ENCODE measurements at places on chromosomes 6 and 20.

DNA sequence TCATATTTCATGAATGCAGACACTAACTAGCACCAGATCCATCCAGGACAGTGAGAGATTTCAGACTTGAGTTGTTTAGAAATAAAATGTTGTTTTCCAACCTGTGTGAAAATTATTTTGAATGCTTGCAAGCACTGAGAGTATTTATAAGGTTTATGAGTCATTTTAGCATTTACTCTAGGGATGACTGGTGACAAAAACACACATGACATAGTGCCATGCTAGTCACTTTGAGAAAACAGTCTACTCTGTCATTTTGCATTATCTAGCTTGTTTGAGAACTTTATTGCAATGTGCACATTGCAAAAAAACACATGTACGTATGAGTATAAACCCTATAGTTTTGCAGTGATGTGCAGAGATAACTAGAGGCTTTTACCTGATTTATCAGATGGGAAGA lies 456.6 kb downstream of the LMBRD1 start:
- no peak for DNase-seq

- DNase-seq, result no peak
Observed at GRCh38 chr6:150875841-150876240, 10.3 kb downstream of the MTHFD1L start.

- no peak for DNase-seq
Observed at GRCh38 chr6:43070028-43070632, 6.0 kb upstream of the PTK7 start.

DNA sequence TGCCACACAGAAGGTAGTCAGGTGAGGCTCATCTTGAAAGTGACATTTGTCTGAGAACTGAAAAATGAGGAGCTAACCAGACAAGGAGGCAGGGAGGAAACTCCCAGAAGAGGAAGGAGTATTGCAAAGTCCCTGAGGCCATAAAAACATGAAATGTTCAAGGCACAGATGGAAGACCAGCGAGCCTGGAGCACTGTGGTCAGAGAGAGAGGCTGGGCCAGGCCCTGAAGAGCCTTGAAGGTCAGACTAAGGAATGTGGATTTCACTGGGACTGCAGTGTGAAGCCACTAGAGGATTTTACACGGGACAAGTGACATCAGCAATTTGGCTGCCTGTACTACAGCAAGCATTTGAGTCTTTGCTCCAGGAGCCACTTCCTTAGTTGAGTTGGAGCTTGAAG lies 21.1 kb upstream of the TMEM181 start:
- DNase-seq, result no peak

DNA sequence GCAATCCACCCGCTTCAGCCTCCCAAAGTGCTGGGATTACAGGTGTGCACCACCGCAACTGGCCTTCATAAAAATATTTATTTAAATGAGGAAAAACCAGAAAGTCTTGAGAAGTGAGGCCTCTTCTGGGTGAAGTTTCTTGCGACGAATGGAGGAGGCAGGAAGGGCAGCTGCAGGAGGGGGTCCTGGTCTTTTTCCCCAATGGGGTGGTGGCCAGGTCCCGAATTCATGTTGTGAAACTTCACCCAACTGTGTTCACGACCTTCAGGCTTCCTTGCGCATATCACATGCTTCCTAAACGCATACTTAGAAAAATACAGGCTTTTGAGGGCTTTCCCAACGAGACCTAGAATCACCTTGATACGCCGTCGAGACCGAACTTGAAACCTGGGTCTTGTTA lies 145.1 kb downstream of the CDH4 start:
- no peak for DNase-seq
